ENCODE measurements at places on chromosomes 7 and 10.

- DNase-seq = no peak
Measured at GRCh38 chr7:115127399-115128021, 205.6 kb downstream of the MDFIC start.

GRCh38 chr10:51789903-51790302 is 90.5 kb upstream of the CSTF2T start:
- peak; percentile 3 for DNase-seq

DNA sequence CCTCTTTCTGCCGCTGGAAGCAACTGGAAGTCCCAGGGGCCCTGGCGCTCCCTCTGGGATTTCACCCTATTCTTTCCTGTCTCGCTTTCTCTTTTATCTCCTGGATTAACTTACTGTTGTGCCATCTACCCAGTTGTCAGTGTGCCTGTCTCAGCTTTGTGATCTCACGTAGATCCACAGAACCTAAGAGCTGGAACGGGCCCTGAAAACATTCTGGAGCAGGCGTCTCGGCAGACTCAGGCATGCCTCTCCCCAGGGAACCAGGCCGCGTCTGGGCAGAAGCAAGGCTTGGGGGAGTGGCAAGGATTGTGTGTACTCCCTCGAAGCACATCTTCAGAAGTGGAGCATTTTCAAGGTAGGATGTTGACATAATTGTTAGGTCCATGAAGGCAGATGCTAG is 87.2 kb downstream of the KCNMA1 start:
- DNase-seq = peak; percentile 51

GRCh38 chr7:11592699-11593098 is 239.3 kb downstream of the THSD7A start:
- DNase-seq = no peak

- DNase-seq = no peak
Measured at GRCh38 chr10:8416760-8417159, 362.3 kb downstream of the GATA3 start.

DNA sequence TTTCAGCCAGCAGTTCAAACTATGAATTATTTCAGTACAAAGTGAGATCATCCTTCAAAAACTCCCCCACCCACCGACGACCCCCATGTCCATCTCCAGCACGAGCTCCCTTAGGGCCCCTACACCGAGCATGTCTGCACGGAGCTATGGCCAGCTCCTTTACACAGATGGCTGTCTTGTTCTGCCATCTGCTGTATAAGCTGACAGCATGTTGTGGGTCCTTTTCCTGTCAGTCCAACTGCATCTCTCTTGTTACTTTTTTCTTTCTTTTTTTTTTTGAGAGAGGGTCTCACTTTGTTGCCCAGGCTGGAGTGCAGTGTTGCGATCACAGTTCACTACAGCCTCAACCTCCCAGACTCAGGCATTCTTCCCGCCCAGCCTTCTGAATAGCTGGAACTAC is 21.6 kb downstream of the NPC1L1 start:
- no peak for DNase-seq

DNA sequence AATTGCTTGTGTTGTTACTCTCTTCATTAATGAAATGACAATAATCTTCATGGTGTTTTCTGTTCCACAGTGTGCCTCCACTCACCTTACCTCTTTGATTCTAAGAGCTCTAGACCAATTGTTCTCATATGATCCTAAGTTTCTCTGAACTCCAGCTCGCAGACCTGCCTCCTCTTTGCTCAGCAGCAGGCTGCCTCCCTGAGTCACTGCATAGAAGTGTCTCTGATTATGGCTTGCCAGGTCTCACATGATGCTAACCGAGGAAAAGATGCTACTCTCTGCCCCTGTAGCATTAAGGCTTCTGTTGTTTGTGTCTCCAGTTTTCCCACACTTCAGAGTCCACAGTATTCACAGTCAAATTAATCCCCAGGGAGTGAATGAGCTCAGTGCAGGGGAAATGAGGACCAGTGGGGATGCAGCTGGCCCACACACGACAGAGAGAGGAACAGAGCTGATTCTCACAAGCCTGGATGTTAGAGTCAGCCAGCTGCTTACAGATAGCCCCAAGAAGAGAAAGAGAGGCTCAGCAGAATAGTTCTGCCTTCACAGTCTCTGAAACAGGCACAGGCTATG is 145.9 kb upstream of the EGR2 start:
- peak; percentile 32 for DNase-seq
